ENCODE measurements at places on chromosomes 16 and 17.

DNA sequence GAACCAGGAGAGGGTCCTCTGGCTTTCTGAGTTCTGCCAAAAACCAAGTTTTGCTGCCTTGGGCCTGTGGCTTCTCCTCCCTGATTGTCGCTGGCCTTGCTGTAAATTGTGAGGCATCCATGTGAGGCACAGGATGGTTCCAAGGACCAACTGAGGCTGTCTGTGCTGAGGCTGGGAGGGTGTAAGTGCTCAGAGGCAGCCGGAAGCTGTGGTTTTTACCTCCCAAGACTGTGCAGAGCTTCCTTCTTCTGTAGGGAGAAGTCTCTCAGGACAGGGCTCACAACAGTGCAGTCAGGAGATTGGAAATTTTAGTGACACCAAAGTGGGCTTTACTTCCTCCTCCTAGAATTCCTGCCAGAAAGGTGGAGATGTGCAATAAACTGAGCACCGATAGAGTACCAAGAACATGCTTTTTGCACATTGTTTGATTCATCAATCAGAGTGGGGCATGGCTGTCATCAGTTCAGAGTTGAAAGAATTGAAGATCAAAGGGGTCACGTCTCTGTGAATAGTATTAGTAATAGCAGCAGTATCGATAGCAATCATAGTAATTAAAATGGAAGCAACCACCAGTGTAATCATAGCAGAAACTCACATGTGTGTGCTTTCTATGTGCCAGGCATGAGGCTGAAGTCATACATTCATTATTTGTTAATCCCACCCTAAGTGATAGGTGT is 467.1 kb downstream of the WWOX start:
- DNase-seq, result no peak

DNA sequence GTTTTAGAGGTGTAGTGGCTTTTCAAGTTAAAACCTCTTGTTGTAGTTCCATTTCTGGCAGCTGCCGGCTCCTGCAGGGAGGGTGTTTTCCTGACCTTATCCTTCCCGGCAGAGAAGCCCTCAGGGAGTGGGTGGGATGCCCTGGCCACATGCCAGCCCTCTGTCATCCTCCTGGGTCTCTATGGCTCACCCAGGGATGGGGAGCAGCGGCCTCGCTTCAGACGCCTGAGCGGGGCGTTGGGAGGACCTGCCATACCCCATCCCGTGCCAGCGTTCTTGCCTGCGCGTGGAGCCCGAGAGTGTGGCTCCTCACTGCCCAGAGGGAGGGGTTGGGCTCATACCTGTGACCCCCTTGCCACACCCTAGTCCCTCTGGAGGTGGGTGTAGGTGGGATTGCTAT is 11.9 kb downstream of the KCNJ12 start:
- no peak for DNase-seq

GRCh38 chr16:13940397-13940933 is 20.5 kb downstream of the ERCC4 start:
- DNase-seq, result no peak

GRCh38 chr17:81365601-81366585 is 29.4 kb upstream of the BAHCC1 start:
- DNase-seq, result peak; percentile 95

GRCh38 chr17:6712058-6712853 is 913 bp downstream of the SLC13A5 start:
- DNase-seq, result peak; percentile 28

DNA sequence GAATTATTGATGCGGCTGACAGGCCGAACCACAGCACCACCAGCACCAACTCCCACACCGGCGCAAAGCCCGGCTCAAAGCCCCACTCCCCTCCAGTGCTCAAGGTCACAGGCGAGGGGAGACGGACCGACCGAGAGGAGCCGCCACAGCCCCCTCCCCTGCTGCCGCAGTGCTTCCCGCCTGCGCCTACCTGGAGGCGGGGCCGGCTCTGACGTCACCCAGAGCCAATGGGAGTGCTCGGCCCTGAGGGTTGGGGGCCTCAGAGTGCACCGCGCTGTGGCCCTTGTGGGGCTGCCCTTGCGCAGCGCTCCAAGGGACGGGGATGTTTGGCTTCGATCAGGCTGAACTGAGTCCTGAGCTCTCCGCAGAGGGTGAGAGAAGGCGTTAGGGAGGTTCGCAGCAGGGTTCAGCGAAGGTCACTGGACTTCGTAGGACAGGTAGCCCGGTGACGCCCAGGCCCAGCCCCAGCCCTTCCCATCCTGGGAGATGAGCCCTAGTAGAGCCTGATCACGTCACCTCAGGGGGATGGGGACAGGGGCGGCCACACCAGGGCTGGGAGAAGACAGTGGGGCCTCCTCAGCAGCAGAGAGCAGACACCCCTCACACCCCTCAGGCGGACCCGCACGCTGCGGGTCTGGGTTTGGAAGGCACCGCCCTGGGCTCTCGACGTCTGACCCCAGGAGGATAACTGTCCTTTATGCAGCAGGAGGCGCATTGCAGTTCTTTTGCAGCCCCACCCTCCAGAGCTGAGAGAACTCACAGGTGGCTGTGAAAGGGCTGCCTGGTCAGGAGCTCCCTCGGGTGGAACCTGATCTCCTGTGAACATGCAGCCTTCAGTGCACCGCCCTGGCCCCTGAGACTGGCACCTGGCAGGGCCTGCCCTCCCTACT is 1.5 kb downstream of the NDRG4 start:
- DNase-seq, result no peak

- no peak for DNase-seq
Observed at GRCh38 chr17:6393351-6393952, 41.5 kb downstream of the AIPL1 start.

DNA sequence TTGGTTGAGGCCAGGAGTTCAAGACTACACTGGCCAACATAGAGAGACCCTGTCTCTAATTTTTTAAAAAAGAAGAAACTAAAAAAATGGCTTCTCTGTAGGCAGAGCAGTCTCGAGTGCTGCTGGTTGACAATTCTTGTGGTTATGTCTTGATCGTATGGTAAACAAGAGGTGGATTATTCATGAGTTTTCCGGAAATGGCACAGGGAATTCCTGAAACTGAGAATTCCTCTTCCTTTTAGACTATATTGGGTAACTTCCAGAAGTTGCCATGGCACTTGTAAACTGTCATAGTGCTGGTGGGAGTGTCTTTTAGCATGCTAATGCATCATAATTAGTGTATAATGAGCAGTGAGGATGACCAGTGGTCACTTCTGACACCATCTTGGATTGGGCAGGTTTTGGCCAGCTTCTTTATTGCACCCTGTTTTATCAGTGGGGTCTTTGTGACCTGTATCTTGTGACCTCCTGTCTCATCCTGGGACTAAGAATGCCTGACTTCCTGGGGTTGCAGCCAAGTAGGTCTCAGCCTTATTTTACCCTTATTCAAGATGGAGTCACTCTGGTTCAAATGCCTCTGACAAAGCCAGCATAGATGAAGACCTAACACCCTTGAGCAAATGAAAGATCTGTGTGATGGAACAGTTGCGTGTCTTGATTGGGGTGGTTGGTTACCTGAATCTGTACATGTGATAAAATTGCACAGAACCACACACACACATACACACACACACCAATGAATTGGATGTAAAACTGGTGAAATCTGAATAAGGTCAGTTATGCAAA is 30.2 kb downstream of the BMERB1 start:
- no peak for DNase-seq

GRCh38 chr17:32327911-32328310 is 14.1 kb downstream of the C17orf75 start:
- no peak for DNase-seq

GRCh38 chr17:7478276-7479212 is 887 bp downstream of the ZBTB4 start:
- no peak for DNase-seq

- no peak for DNase-seq
Observed at GRCh38 chr17:45200701-45201100, 21.0 kb upstream of the FMNL1 start.

DNA sequence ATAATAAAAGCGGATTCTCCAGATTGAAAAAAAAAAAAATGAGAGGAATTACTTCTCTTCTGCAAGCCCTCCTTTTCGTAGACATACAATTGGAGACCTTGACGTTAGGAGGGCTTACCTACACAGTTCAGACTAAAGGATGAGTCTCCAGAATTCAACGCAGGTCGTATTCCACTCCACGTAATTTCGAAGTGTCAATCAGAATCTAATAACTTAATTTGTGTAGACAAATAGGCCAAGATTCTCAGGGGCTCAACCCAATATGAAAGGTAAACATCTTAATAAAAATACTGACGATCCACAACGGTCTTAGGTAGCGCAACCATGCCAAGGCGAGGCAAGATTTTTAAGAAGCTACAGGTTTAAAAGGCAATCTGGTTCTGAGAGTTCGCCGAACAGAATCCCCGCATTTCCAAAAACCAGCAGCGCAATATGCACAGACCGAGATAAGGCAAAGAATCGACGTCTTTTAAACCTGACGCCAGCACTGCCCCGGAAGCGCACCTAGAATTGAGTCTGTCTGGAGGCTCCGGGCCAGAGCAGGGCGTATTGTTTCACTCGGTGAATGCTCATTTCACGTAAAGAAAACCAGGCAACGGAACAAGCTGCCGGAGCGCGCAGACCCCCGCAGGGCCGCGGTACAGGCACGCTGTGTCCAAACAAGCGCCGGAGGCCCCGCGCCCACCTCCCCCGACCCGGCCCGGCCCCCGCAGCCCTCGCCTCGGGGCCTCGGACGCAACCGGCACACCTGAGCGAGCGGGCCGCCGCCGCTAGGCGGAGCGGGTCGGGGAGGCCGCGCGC is 623 bp downstream of the MBTPS1 start:
- DNase-seq, result peak; percentile 52

- no peak for DNase-seq
Observed at GRCh38 chr17:5942687-5943086, 127.5 kb upstream of the WSCD1 start.

- DNase-seq, result peak; percentile 53
Observed at GRCh38 chr17:57955183-57955931, at the start of gene CUEDC1. TSS of gene CUEDC1 (minus strand) at chr17:57955412. CDS start at chr17:57885564, 69,848 bp downstream.

- DNase-seq, result no peak
Observed at GRCh38 chr17:31645351-31645750, 213.7 kb downstream of the COPRS start.

GRCh38 chr17:83055911-83056582 is 23.4 kb upstream of the METRNL start:
- DNase-seq, result peak; percentile 45

GRCh38 chr16:81520151-81520470 is 75.5 kb downstream of the CMIP start:
- no peak for DNase-seq

DNA sequence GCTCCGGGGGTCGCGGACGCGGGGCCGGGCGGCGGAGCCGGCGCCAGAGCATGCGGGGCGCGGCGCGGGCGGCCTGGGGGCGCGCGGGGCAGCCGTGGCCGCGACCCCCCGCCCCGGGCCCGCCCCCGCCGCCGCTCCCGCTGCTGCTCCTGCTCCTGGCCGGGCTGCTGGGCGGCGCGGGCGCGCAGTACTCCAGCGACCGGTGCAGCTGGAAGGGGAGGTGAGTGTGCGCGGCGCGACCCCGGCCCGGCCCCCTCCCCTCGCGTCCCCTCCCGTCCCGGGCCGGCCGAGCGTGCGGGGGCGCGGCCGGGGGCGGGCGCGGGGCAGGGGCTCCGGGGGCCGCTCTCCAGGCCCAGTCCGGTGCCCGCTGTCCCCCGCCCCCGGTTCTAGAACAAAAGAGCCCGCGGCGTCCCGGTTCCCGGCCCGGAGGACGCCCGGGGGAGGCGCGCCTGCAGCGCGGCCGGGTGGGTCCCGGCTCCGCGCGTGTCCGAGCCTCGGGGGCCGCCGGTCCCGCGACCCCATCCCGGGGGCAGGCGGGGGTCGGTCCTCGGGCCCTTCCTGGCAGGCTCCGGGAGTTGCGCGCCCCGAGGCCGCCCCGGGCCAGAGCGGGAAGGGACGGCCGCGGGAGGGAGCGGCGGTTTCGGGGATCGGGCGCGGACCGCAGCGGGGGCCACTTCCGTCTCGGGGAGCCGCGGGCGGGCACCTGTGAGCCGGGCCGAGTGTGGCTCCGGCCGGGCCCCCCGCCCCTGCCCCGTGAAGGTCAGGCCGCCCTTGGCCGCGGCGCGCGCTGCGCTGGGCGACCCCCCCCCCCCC is 563 bp downstream of the METRNL start:
- DNase-seq, result no peak

DNA sequence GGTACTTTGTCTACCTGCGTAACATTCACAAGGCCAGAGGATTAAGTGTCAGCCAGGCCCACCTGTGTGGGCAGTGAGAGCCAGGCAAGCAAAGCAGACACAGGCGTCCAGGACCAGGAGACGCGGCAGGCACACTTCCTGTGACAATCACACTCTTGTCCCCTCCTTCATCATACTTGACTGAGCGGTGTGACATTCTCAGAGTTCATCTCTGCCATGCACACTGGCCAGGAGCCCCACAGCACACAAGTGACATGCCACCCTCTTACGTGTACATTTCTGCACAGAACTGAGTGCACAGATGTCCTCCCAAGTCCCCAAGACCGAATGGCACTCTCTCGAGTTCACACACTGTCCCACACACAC is 8.7 kb downstream of the PPP1R9B start:
- no peak for DNase-seq

All from MCF 10A (cell line).